Transverse colon (tissue), 4 donors: ENCODE measurements at places on chromosomes 1 and 21.

DNA sequence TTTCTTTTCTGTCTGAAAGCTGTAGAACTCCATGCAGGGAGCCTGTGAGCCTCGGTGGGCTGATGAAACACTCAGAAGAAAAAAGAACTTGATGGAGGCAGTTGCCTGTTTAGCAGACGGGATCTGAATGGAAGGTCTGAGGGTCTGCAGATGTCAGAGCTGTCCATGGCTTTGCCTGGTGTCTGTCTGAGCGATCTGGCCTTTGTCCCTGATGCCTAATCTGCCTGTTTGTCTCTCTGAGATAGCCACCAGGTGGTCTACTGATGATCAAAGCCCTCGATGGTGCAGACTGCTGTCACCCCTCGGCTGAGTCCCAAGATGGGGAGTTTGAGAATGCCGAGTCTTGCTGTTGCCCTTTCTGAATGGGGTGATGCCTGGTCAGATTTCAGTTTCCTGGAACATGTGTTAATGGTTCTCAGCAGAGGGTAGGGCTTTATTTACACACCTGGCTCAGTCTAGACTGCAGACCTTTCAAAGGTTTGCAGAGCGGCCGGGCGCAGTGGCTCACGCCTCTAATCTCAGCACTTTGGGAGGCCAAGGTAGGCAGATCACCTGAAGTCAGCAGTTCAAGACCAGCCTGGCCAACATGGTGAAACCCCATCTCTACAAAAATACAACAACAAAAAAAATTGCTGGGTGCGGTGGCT, 90.4 kb downstream of the KIF26B start:
- peak; percentile 65 for DNase-seq

DNA sequence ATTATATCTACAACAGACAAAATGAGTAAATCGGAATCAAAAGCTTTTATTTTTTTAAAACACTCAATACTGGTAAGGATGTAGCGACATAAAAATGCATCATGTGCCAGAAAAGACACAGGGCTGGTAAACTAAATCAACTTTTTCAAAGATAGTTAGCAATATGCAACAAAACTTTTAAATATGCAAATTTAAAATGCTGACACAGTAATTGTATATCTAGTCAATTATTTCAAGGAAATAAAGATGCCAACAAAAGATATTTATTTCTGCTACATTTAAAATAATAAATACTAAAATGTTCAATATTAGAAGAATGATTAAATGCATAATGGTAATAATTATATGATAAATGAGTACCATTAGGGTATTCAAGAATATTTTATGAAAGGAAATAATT, 295.1 kb downstream of the SMYD3 start:
- DNase-seq, result no peak

DNA sequence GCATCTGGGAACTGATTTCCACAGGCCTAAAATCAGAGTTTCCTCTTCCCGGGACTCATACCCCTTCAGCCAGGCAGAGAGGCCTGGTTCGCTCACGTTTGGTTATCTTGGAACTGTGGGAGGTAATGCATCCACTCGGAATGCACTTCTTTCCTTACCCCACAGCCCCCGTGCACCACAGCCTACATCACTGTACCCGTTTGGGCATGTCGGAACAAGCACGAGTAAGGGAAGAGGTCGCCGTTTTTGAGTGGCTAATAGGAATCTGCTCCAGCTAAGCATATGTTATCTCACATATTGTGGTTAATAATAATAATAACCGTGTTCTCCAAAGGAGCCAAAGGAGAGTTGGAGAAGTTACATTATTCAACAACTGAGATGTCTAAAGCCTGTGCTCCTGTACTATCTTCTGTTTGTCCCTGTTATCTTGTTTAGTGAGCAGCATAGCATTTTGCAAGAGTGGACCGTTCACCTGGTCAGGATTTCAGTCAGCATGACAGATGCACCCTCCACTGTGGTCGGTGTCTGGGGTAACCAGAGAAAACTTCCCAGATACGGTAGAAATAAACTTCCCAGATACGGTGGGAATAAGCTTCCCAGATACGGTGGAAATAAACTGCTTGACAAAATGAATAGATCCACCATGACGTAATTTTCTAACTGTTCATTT, 198.6 kb downstream of the SDCCAG8 start:
- no peak for DNase-seq

DNA sequence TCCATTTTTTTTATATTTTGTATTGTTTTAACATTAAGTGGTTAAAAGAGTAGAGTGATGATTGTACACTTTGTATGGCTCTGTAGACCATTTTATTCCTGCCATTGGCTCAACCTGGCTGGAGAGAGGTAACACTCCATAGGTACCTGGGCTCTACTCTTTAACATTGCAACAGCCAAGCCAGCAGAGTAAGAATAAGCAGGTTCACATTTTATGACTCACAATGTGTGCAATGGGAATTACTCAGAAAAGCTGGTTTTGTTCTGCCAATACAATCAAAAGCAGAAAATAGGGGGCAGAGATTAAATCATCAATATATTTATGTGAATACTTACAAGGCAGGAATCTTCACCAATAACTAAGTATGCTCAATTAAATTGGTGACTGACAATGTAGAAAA, 1324.0 kb downstream of the AMY1C start:
- no peak for DNase-seq
